LoVo (cell line): ENCODE measurements at places on chromosomes 4 and X.

GRCh38 chr4:13403833-13404232 is 80.3 kb downstream of the RAB28 start:
- no peak for DNase-seq

- no peak for DNase-seq
Observed at GRCh38 chrX:72002875-72003274, 92.2 kb downstream of the NHSL2 start.

- DNase-seq: no peak
Observed at GRCh38 chrX:40188573-40189417, 91.0 kb upstream of the BCOR start.

DNA sequence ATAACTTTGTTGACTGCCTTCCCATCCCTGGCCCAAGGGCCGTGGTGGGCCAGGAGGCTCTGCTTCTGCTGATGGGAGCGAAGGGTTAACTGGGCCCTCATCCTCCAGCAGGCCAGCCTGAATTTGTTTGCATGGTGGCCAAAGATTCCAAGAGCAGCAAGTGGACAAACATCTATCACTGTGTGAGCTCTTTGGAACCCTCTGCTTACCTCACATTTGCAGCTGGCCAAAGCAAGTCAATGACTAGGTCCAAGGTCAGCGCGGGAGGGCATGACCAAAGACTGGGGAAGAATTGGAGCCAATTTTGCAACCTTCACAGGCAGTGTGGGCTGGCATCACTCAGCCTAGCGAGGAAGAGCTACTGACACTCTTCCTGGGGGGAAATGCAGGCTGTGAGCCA is 67.8 kb upstream of the ATP6AP2 start:
- DNase-seq: no peak

- DNase-seq: no peak
Observed at GRCh38 chr4:83701041-83701440, 165.1 kb downstream of the GPAT3 start.

GRCh38 chr4:38559374-38559773 is 104.6 kb upstream of the KLF3 start:
- no peak for DNase-seq

GRCh38 chr4:169727616-169728015 is 30.1 kb downstream of the HPF1 start:
- DNase-seq: no peak

GRCh38 chrX:22095286-22095685 is 63.2 kb downstream of the PHEX start:
- DNase-seq: no peak

DNA sequence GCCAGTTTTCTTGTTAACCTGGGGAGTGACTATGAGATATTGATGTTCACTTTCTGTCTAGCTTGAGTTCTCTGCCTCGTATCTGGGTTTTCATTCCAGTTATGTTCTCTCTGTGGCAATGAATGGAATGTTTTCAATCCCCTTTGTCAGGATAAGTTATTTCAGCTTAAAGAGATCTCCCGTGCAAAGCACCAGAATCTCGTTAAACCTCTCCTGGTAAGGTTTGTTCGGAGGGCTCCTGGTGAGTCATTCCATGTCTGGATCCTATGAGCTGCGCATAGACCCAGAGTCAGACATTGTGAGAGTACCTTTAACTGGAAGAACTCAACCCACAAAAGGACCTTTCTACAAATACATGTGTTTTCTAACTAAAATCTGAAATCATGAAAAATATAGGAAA is 51.0 kb downstream of the KDR start:
- no peak for DNase-seq

GRCh38 chr4:157674699-157675098 is 454.2 kb downstream of the GRIA2 start:
- no peak for DNase-seq

DNA sequence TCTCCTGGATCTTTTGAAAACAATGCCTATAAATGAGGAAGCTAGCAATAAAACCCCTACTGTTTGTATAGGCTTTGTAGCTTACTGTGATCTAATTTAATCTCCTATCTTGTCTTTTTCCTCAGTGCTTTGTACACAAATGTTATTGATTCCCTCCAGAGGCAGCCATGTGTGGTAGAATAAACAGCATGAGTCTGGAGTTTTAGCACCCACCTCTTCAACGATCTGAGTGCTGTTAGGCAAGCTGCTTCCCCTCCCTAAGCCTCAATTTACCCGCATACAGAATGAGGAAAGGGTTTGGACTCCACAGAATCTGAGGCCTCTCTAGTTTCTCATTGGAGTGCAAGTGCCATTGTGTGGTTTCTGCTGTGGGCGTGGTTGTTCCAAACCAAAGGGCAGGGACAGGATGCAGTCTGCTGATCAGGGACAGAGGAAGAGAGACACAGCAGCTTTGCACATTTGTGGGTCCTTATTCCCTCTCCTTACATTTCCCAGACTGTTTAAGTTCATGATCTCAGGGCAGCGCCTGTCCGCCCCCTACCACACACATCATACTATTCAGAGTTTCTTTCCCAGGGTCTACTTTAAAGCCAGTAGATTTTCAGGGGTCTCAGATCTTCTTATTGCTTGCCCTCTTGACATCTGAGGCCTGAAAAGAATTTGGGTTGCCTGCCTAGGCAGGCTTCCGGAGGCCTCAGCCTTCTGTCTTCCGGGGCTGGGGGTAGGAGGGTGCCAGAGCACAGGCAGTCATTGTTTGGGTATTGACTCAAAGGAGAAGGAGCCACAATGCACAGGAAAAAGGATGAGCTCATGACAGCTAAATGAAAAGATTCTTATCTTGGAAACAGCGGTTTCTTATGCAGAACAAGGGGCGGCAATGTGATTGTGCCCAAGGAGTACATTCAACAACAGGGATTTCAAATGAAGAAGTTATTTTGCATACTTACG is 114.9 kb upstream of the TEX13D start:
- DNase-seq: no peak
